Lower lobe of right lung (tissue), 2 donors: ENCODE measurements at places on chromosomes 13 and 19. TPM values are rescaled to one million over a fixed set of nuclear protein-coding genes. Genes with fewer than 3 reads are reported as not detected.
A peak's percentile ranks its signal among the peaks of the same experiment; 100 is the strongest.

The ZNF578 gene
- 1.5 TPM for total RNA-seq

GRCh38 chr13:112984954-112985802, 16.2 kb downstream of the MCF2L start:
- H3K36me3 ChIP-seq = no peaks in the 10 kb centered on the region
- no peak for DNase-seq
- peaks cover 4% of the 10 kb centered on the region for H3K27me3 ChIP-seq
- H3K4me1 ChIP-seq = peaks cover 6% of the 10 kb centered on the region
- no peak overlapping the region for H3K4me3 ChIP-seq
- no peak overlapping the region for H3K27ac ChIP-seq

DNA sequence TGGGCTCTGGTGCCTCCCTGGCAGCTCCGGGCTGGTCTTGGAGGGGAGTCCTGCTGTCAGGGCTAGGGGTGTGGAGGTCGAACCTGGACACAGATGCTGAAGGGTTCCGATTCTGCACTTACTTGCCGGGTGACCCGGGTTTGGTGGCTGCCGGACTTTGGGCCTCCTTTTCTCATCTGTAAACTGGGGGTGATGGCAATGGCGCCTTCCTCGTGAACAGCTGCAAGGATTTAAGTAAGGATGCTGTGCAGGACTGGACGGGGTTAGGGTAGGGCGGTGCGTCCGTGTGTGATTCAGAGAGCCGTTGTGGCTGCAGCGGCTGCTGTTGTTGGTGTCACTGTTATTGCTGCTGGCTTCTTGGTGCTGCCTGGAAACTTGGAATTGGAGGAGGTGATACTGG, 2.4 kb downstream of the HPN start:
- H3K4me1 ChIP-seq = peaks cover 47% of the 10 kb centered on the region
- DNase-seq = no peak
- H3K27ac ChIP-seq = no peak overlapping the region
- H3K36me3 ChIP-seq = no peaks in the 10 kb centered on the region

DNA sequence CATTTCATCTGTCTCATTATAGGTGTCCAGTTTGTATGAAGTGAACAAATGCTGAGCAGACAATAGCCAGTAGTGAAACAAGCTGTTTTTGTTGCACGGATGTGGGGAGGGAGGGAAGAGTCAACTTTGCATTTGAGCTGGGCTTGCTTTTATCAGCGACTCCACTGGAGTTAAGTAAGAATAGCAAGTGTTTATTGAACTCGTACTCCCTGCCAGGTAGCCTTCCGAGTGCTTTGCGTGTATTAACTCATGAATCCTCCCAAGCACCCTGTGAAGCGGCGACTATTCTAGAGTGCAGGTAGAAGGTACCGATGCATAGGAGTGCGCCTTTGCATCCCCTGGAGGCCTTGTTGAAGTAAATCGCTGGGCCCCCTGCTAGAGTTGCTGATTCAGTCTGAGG, 4.7 kb upstream of the ZNF444 start:
- H3K36me3 ChIP-seq = no peaks in the 10 kb centered on the region
- no peaks in the 10 kb centered on the region for H3K27me3 ChIP-seq
- peaks cover 25% of the 10 kb centered on the region for H3K4me1 ChIP-seq
- H3K4me3 ChIP-seq = no peak overlapping the region
- H3K27ac ChIP-seq = peak overlapping the region; percentile 72
- no peak for DNase-seq

The OLFM2 gene
- total RNA-seq = 8.5 TPM
